ENCODE measurements at places on chromosomes 6 and 20. TPM values are rescaled to one million over a fixed set of nuclear protein-coding genes. Genes with fewer than 3 reads are reported as not detected.
A peak's percentile ranks its signal among the peaks of the same experiment; 100 is the strongest.

- DNase-seq: peak; percentile 33
Measured at GRCh38 chr20:5835321-5835821, 85.2 kb downstream of the SHLD1 start.

GRCh38 chr20:45340951-45341350 is 7.3 kb downstream of the SDC4 start:
- no peak for DNase-seq

DNA sequence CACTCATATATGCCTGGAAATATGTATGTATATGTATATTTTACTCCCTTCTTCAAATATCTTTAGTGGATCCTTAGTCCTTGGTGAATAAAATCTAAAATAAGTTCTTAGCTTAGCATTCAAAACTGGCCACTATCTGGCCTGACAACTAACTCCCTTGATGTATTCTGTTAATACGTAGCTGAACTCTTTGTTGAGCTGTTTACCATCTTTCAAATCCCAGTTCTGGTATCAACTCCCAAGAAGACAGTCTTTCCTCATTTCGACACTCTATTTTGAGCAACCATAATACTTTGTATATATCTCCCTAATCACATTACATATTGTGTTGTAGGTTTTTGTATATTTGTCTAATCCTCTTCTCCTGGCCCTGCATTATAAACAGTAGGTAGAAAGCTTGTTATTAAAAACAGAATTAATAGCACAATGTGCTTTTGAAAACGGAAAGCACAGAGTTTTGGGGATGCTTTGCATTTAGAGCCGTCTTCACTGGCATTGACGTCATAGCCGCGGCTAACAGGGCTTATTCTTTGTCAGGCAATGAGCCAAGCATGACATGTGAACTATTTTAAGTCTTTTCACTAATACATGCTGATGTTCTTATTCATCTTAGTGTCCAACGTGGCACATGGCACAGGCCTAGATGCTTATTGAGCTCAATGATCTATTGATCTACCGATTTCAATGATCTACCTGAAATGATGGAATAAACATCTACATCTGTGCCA is 47.2 kb upstream of the CCN2 start:
- DNase-seq: no peak

DNA sequence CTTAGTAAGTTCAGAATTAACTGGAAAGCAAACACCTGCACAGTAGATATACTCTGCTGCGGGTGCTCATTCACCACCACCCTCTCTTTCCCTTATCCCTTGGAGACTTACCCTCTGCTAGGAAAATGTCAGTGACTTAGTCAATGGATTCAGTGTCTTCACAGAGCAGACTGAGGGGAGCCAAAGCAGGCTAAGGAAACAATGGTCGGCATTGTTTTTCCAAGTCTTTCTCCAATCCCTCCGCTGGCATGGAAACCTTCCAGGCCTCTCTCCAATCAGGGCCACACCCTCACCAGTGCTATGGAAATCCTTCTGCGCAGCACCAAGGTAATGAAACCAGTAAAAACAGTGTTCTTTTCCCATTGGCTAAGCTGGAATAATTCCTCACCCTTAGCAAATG is 531.2 kb downstream of the TFAP2B start:
- DNase-seq: no peak

DNA sequence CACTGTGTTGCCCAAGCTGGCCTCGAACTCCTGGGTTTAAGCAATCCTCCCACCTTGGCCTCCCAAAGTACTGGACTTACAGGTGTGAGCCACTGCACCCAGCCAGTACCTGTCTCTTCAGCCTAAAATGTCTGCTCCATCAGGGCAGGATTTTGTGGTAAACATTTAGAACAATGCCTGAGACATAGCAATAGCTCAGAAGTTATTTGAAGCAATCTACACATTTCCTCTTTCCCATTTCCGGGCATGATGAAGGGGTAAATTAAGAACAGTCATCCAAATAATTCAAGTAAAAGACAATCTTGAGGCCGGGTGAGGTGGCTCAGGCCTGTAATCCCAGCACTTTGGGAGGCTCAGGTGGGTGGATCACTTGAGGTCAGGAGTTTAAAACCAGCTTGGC is 69.0 kb upstream of the ZNF217 start:
- DNase-seq: no peak

- DNase-seq: no peak
Measured at GRCh38 chr6:167745670-167746389, 80.9 kb upstream of the AFDN start.

DNA sequence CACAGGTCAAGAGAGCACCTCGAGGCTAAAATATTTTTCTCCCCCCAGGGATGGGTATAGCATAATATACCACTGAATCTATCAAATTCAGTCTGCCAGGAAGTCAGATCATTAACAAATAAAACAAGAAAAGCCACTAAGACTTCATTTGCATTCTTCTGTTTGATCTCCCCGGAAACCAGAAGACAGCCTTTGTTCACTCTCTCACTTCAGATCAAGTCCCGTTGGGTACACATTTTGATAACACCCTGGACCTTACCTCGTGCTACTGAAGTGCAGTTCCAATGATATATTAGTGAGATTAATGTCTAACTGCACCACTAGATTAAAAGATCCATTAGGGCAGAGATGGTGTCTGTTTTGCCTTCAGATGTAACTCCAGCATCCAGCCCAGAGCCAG is 157.7 kb upstream of the B3GAT2 start:
- no peak for DNase-seq

DNA sequence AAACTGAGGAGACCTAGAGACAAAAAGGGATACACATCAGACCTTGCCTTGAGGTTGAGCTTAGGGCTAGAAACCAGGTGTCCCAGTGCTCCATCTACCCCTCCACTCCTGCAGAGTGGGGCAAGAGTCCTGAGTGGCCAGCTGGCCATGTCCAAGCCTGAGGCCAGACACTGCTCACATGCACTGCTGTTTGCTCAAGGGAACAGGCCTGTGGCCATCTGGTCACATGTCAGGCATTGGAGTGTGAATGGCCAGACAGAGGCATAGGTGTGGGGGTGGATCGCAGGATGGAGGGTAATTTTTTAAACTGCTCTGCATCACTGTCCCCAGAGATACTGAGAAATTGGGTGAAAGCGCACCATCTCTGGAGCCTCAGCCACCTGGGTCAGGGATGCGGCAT is 30.5 kb downstream of the MAFB start:
- DNase-seq: no peak

DNA sequence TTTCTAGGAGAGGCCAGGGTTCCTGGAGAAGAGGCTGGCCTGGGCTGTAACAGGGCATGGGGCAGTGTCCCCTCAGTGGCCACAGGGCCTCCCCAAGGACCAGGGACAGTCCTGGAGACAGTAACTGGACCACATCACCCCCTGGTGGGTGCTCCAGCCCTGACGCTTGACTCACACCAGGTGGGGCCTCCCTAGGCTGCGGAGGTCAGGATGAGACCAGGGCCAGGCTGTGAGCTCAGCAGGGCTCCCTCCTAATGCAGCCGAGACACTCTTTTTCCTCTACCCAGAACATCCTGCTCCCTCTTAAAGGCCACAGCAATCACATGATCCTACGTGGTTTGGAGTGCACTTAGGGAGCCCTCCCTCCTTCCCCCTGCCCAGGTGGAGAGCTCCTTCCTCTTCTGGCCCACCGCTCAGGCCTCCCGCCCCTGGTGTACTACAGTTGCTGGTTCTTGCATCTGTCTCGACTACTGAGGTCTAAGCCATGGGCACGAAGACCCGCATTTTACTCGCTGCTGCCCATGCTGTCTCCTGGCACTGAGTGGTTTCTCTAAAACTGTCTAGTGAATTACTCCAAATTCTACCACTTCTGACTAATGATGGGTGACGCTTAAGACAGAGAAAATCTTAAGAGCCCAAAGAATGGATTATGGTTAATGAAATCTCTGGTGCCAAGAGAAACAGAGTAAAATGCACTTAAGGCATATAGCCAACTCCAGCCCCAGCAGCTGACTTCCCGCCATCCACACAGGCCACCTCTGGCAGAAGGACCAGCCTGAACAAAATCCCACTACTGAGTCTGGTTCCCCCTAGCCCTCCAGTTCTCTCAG is 166.1 kb upstream of the CST7 start:
- no peak for DNase-seq

DNA sequence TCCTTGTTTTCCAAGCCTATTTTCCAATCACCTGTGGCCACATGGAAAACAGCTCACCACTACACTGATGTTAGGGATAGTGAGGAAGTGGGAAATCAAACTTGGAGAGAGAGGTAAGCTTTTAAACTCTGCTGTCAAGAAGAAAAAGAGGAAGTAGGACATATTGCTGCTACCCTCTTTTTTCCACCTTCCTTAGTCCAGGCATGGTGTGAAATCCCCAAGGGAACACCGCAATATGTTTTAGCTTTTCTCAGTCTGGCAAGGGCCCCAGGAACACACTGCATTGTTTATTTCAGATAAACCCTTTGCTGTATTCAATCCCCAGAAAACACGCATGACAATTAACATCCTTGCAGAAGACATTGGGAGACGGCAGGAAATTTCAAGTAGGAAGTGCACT is 61.3 kb downstream of the HS3ST5 start:
- no peak for DNase-seq

- DNase-seq: peak; percentile 15
Measured at GRCh38 chr20:20894753-20895152, 182.3 kb upstream of the RALGAPA2 start.

- DNase-seq: no peak
Measured at GRCh38 chr6:65449926-65450325, 257.1 kb downstream of the EYS start.

DNA sequence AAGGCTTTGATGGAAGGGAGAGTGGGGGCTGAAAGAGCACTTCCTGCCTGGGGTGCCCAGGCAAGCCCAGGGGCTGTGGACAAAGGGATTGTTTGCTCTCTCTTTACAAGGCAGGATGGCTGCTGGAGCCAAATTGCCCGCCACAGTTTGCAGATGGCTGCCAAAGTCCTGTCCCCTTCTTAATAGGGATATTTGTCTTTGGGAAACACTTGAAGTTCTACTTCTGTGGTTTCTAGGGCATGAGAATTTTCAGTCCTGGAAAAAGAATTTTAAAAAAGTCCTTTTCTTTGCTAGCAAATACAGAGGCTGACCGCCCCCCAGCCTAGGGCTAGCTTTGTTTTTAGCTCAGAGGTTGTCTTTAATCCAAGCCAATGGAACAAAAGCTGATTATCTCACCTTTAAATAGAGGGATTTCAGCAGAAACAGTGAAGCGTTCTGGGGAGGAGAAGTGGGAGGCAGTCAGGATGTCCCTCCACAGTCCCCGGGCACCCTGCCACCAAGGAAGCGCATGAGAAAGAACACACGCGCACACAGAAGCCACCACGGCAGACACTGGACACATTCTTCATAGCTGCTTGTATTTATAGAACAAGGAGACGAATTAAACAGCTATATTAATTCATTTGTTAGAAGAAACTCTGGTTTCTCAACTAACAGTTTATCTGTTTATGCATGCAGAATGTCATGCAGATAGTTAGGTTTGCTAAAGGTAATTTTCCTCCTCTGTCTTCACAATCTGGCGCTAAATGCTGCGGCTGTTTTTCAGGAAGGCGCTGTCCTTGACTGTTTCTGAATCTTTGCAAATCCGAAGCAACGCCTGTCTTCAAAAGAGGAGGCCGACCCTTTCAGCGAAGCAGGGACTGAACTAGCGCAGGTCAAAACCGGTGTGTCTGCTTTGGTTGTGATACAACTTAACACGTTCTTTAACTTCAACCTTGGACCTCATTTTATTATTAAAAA is 736.9 kb downstream of the QKI start:
- DNase-seq: no peak

GRCh38 chr20:56760610-56761009 is 131.5 kb downstream of the TFAP2C start:
- DNase-seq: no peak

DNA sequence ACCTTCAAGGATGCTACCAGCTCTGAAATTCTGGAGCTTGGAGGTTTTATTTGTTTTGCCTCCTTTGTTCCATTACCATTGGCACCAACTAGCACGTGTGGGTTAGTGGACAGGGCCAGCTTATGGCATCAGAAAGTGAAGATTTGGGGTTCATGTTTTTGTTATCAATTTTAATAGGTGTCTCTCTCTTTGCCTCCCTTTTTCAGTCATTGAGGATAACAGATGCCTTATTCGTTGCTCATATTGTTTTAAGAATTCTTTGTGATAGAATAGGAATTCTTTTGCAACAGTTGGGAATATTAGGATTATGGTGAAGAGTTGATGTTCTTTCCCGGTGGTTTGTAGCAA is 22.9 kb downstream of the TMC2 start:
- no peak for DNase-seq

GRCh38 chr6:31113861-31114540 is 599 bp upstream of the PSORS1C1 start:
- DNase-seq: peak; percentile 43

GRCh38 chr20:46807998-46808397 is 86.6 kb upstream of the EYA2 start:
- no peak for DNase-seq

Gene GNRH2
- total RNA-seq: not detected

Gene CD109
- total RNA-seq: 34.0 TPM

Gene SYNGAP1
- total RNA-seq: 1.1 TPM

Gene AKAP12
- total RNA-seq: 380 TPM
